ENCODE measurements at places on chromosomes 5 and 9. TPM values are rescaled to one million over a fixed set of nuclear protein-coding genes. Genes with fewer than 3 reads are reported as not detected.

SLCO6A1 gene
- total RNA-seq, result 0.88 TPM

ECM2 gene
- 7.8 TPM for total RNA-seq

NDUFS4 gene
- 103 TPM for total RNA-seq

CD72 gene
- total RNA-seq, result 5.4 TPM

BDP1 gene
- total RNA-seq, result 21.8 TPM

MSX2 gene
- 0.14 TPM for total RNA-seq

EIF4EBP3 gene
- total RNA-seq, result 1.9 TPM

SLC45A2 gene
- not detected for total RNA-seq

GRCh38 chr9:135198586-135199285, 111.3 kb downstream of the OLFM1 start:
- ATAC-seq, result peak; percentile 92

GRCh38 chr9:38445154-38446043, 21.1 kb upstream of the IGFBPL1 start:
- ATAC-seq, result no peak

DNA sequence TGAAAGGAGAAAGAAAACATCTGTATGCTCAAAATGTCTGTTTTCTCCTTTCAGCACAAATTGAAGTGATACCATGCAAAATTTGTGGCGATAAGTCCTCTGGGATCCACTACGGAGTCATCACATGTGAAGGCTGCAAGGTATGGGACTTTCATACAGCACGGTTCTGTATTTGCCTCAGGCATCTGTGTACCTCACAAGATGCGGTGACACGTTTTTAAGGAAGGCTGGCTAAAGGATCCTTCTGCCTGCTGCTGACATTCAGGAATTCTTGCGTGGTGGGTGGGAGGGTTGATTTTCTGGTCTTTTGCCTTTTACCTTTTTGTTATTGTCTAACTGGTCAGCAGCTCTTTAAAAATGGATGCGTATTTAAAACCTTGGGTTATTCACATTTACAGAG, 133.1 kb downstream of the RORB start:
- no peak for ATAC-seq

DNA sequence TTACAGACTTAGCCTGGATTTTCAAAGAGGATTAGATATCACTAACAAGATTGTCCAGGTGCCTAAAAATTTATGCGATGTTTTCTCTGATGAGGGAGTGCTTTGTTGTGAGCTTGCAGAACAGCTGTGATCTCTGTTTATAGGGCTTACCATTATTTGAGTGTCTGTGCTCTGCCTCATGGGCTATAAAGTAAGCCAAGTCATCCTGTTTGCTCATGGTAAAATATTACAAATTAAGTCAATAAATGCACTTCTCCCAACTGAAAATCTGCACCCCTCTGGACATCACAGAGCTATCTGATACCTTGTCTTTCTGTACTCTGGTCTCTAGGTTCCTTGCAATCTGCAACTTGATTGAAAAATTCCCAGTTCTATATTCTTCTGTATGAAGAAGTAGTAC, 293.4 kb upstream of the ACTBL2 start:
- no peak for ATAC-seq

- no peak for ATAC-seq
Observed at GRCh38 chr5:75498208-75498777, 13.1 kb downstream of the CERT1 start.

- no peak for ATAC-seq
Observed at GRCh38 chr5:177350776-177351391, 584 bp downstream of the LMAN2 start.

- ATAC-seq, result peak; percentile 29
Observed at GRCh38 chr5:150651924-150652671, 9.0 kb upstream of the MYOZ3 start.

DNA sequence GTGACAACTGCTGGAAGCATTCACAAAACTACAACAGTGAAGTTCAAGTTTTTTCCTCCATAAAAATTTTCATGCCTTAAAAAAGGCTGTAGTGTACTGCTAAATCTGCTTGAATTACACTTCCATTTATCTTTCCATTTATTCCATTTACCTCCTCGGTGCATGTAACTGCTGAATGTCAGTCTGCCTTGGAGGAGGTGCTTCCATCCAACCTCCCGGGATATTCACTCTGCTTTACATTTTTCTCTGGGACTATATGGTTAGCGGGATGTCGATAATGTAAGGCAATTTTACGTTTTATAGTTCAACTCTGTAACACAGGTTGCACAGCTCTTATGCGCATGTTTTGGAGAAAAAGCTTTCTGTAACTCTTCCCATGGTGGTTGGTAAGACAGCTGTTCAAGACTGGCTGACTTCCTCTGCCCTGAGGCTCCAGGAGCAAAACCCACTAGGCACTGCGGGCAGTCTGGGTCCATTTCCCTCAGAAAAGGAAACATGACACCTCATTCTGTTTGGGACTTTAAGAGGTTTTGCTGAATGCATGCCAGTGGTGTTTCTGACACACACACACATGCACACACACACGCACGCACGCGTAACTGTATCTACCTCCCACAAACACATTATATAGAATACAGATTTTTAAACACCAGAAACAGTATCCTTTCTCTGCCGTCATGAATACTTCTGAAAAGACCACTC, 66.1 kb downstream of the SPTLC1 start:
- ATAC-seq, result peak; percentile 22

GRCh38 chr9:81574405-81574804, 114.9 kb downstream of the TLE1 start:
- no peak for ATAC-seq

DNA sequence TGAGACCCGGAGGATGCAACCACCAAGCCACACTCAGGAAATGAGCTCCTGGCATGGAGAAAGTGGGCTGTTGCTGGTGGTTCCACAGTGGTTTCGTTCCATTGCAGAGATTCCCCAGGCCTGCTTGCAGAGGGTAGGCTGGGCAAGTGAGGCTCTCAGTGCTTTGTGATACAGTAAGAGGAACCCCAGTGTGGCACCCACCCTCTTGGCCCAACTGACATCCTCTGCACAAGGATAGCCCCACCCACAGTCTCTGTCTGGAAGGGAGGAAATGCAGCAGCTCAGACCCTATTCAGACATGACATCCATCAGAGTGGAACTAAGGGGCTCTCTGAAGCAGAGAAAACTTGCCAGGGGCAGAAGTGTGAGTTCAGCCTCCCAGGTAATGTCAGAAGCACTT, 69.6 kb upstream of the FSTL4 start:
- no peak for ATAC-seq

DNA sequence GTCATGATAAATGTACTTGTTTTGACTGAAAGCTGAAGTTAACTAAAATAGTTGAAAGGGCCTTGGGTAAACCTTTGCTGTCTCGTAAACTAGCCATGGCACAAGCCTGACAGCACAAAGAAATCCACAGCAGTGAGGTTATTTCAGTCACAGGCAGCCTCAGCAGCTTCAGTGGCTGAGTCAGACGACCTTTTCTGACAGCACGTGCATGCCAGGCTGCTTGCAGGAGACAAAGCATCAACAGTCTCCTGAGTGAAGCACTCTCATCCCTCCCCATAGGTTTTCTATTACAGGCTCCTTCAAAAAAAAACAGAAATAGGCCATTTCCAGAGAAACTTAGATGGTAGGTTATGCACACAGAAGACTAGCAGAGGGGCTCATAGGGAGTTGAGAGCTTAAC, 34.6 kb downstream of the OXCT1 start:
- peak; percentile 81 for ATAC-seq
